ENCODE measurements at places on chromosomes 2 and 18.

DNA sequence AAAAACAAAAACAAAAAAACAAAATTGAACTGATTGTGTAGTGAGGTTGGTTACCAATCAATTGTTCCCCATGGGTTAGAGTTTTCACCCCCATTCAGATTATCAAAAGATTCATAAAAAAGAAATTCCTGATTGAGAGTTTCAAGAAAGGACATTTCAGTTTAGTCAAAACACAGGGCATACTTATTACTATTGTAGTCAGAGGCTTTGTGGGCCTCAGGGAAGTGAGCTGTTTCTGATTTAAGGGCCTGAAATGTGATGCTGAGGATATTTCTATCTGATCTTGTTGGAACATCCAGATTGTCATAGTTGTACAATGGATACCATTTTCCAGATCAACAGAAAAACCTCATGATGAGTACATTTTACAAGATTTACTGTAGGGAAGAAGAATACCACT is 368.1 kb upstream of the NETO1 start:
- no peak for DNase-seq

GRCh38 chr2:138239902-138240491 is 261.6 kb upstream of the SPOPL start:
- no peak for DNase-seq

DNA sequence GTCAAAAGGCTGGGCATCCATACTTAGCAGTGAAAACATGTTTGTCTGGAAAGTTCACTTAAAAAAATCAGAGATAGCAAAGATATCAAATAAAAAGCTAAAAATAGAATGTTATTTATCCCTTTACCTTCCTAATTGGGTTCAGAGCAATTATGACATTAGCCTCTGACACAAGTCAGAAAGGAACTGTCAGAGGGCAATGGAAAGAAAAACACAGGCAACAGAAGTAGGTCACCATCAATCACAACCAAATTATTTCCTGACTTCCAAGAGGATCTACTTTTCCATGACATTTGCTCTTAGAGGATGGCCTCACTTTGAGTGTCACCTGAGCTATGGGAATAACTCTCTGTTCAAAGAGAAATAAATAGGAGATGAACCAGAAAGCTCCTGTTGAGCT is 27.5 kb downstream of the MYOM1 start:
- DNase-seq, result no peak

GRCh38 chr2:133264989-133265401 is 303.3 kb downstream of the NCKAP5 start:
- no peak for DNase-seq

DNA sequence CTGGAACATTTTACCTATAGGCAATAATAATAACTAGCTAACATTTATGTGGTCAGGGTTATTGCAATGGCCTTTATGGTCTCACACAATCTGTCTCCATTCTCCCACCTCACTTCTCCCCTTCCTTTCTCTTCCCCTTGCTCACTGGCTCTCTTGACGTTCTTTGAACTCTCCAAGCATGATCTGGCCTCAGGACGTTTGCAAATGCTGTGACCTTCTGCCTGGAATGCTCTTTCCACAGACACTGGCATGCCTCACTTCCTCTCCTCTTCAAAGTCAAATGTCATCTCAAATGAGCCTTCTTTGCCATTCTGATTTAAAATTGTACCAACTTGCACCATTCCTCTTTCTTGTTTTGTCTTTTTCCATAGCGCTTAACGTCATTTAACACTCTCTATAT is 25.3 kb upstream of the GCG start:
- DNase-seq, result no peak

DNA sequence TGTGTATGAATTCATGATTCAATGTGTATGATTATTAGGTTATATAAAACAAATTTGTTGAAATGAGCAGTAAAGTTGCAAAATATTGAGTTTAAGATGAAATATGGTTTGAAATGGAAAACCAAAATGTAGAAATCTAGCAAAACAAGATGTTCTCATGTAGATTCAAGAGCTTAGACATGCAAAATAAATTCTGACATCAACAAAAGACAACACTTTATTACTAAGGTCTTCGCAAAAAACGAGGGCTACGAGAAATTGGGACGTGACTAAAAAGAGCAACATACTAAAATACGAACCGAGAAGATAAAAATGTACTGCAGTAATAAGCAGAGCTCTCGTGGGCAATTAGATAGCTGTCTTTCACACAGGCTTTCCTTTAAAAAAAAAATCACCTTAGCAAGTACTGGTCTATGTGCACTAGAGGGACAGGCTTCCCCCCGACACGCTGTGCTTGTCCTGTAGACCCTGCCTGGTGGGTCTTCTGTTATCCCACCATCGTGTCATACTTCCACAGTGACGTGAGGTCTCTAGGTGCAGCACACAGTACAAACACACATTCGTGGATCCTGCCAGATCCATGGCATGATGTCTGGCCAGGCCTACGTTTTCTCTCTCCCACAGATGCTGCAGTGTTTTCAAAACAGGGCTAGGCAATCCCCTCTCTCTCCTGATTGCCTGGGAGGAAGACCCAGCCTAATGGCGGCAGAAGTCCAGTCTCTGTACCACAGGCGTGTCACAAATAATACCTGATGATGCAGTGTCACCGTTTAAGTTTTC is 240.8 kb downstream of the TCF4 start:
- no peak for DNase-seq

- no peak for DNase-seq
Measured at GRCh38 chr2:164777847-164778461, 63.7 kb downstream of the COBLL1 start.

- no peak for DNase-seq
Measured at GRCh38 chr2:171551836-171552235, 29.6 kb downstream of the CYBRD1 start.

GRCh38 chr2:70442301-70443077 is 111.1 kb downstream of the TGFA start:
- DNase-seq, result no peak

- DNase-seq, result no peak
Measured at GRCh38 chr2:67503066-67503795, 106.1 kb downstream of the ETAA1 start.

GRCh38 chr2:18966131-18966530 is 376.8 kb upstream of the NT5C1B start:
- no peak for DNase-seq

DNA sequence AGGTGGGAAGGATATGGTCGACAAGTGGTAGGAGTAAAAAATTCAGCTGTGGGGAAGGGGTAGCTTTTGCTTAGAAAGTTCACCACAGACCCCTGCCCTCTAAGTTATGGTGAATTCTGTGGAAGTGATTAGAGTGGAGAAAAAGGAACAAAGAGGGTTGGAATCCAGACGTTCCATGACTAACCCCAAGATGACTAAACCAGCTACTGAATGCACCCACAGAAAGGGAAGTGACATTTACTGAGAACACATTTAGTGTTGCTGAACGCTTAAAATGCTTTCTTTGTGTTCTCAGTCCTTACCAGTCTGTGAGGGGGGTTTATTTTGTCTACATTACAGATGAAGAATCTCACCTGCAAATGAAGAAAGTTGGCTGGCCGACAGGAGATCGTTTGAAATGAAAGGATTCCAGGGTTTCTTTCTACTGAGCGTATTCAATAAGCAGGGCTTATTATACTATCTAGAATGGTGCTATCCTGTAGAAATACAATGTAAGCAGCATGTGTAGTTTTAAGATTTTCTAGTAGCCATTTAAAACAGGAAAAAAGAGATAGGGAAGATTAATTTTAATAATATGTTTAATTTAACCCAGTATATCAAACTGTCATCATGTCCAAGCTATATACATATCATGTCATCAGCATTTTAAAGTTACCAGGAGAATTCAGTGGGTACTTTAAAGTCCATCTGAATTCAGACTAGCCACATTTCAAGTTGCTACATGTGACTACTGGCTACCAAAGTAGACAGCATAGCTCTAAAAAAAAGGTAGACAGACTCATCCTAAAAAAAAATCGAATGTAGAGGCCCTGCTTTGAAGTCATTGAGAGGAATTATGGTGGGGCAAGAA is 60.1 kb downstream of the LIMS1 start:
- DNase-seq, result no peak

DNA sequence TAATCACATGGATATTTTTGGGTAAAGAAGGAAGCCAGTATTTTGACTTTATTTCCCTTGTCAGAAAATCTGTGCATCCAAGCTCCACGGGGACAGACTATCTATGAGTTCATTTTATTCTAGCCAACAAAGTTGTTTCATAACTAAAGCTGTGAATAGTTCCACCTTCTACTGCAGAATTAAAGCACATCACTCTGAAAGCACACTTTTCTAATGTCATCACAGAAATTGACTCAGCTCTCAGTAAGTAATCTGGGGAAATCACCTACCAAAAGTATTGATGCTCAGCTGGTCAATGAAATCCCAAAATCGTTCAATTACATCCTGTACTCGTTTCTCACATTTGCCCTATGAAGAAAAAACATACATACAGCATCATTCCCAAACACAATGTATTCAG is 19.1 kb downstream of the IAH1 start:
- no peak for DNase-seq

GRCh38 chr2:109463236-109463635 is 150.5 kb downstream of the SEPTIN10 start:
- no peak for DNase-seq

- no peak for DNase-seq
Measured at GRCh38 chr2:57181315-57182038, 865.1 kb upstream of the VRK2 start.

DNA sequence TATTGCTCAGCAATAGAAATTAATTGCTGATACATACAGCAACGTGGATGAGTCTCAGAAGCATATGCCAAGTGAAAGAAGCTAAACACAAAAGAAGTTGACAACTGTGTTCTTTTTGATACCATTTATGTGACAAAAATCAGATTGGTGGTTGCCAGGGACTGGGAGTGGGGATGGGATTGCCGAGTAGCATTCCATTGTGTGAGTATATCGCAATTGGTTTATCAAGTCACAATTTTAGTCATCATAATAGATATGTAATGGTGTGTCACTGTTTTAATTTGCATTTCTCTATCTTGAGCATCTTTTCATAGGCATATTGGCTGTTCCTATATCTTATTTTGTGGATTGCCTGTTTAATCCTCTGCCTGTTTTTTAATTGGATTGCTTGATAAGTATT is 20.9 kb downstream of the STRADB start:
- no peak for DNase-seq

DNA sequence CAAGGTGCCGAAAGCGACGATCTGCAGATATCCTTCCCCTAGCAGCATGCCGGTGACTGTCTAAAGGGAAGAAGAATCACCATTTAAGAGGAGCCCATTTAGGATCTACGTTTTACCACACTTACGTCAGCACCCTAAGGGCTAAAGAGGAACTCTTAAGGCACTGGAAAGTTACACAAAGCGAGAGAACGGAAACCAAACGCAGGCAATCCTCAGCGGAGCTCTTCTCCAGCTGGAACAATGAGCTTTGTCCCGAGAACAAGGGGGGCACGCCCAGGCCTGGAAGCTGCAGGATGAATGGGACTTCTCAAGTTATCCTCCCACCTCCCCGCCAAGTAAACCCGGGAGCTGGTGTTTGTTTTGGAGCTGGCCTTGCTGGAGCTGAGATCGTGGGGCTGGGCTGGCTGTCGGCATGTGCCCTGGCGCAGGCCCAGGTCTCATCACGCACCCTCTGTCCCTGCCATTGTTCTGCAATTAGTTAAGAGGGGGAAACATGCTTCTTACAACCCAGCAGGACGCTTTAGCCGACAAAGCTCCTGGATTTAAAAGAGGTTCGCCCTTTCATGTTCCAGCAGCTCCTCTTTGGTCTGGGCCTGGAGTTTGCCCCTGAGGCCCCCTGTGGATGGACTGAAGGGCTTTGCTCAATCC is 36.4 kb downstream of the PXDN start:
- no peak for DNase-seq

GRCh38 chr2:181937473-181937872 is 45.9 kb downstream of the ITPRID2 start:
- no peak for DNase-seq

- no peak for DNase-seq
Measured at GRCh38 chr18:38520786-38521185, 955.2 kb upstream of the CELF4 start.

DNA sequence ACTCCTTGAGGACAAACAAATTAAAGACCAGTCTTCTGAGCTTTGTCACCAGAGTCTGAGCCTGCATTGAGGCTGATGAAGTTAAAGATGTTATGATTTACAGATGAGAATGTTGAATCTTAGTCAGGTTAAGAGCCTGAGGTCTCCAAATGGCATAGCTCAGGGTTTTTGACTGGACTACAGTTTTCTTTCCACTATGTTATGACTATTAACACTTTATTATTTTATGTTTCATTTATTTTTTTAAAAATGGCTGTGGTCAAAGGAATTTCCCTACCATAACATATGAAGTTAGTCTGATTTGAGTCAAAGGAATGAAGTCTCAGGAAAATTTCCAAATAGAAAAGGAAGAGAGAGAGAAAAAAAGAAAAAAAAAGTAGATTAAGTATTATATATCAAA is 39.7 kb upstream of the CWC22 start:
- DNase-seq, result no peak

DNA sequence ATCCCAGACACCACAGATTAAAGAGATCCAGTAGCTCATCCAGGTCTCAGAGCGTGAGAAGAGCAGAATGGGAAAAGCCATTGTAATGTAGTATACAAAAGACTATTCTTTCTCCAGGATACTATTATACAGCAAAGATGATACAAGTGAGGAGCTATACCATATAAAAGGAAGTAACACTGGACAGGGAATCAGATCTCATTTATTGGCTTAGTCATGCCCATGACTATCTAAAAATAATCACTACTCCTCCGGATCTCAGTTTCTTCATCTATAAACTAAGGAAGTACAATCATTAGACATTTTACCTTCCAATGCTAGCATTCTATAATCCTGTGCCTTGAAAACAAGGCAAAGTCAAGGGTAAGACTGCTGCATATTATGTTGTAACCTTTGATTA is 19.4 kb downstream of the KRCC1 start:
- no peak for DNase-seq

DNA sequence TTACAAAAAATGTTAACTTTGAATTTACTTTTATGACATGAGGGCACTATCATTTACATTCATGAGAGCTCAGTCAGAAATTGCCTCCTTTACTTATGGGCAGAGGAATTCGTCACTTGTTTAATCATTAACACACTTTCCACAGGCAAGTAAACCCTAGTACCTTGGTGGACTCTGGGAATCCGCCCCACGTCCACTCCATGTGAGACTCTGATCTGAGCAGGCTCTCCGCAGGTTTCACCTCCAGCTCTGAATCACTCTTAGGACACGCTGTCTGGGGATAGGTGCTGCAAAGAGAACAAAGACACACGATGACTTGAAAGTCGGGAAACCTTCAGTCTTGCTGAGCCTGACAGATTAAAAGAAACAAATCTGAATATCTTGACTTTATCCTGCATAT is 73.6 kb downstream of the LPIN2 start:
- DNase-seq, result no peak

GRCh38 chr2:201926067-201926466 is 107.6 kb upstream of the FZD7 start:
- no peak for DNase-seq

DNA sequence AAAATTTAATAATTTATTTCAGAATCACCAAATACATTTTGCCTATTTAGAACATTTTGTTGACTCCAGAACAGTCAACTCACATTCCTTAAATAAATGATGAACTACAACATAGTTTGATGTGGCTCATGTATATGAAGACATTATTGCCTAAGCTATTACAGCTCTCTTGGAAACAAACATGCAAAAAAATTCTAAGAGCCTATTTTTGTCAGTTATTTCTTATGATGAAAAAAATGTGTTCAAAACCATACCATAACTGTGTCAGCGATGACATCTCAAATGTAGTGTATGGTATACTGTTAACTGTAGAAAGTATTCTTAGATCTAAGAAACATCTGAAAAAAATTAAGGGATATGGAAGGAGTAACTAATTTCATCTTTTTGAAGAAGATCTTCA is 6.3 kb upstream of the EMILIN2 start:
- no peak for DNase-seq

GRCh38 chr2:54763636-54764291 is 40.3 kb downstream of the EML6 start:
- no peak for DNase-seq
